ENCODE measurements at places on chromosomes 3 and 15. TPM values are rescaled to one million over a fixed set of nuclear protein-coding genes. Genes with fewer than 3 reads are reported as not detected.

Gene SH2D7
- not detected for total RNA-seq

Gene MYRIP
- total RNA-seq, result 12.5 TPM

- DNase-seq, result no peak
- H3K4me1 ChIP-seq, result no peaks in the 10 kb centered on the region
- H3K4me3 ChIP-seq, result no peak overlapping the region
- H3K27ac ChIP-seq, result no peak overlapping the region
- no peaks in the 10 kb centered on the region for H3K27me3 ChIP-seq
- no peaks in the 10 kb centered on the region for H3K36me3 ChIP-seq
Measured at GRCh38 chr3:21618695-21619094, 132.3 kb downstream of the ZNF385D start.

DNA sequence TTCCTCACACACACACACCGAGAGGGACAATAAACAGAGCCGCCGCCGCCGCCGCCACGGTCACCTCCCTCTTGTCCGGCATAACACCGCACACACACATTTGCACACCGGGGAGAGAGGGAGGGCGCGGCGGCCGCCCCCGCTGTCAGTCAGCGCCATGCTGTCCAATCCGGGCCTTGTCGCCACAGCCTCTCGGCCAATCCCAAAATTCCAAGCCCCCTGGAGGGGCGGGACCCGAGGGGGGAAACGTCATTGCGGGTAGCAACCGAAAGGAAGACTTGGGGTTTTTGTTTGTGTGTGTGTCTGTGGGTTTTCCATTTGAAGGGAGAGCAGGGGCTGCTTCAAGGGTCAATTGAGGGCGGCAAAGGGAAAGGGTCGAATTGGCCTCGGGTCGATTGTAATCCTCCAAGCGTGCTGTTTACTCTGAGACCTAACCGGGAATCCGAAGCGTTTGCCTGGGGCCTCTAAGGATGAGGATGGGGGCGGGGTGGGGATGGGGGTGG is at the start of gene TOP2B:
Gene TOP2B, minus strand, starts transcription at position 96 of the 503 bp plus-strand sequence. CDS start 610 bp downstream, outside the sequence.
- H3K27ac ChIP-seq, result peak within 1 kb of the TSS; percentile 95
- peak within 1 kb of the TSS; percentile 70 for H3K4me3 ChIP-seq
- no peaks in the 10 kb centered on the region for H3K36me3 ChIP-seq
